ENCODE measurements at places on chromosomes 5 and 9. TPM values are rescaled to one million over a fixed set of nuclear protein-coding genes. Genes with fewer than 3 reads are reported as not detected.
A peak's percentile ranks its signal among the peaks of the same experiment; 100 is the strongest.

DNA sequence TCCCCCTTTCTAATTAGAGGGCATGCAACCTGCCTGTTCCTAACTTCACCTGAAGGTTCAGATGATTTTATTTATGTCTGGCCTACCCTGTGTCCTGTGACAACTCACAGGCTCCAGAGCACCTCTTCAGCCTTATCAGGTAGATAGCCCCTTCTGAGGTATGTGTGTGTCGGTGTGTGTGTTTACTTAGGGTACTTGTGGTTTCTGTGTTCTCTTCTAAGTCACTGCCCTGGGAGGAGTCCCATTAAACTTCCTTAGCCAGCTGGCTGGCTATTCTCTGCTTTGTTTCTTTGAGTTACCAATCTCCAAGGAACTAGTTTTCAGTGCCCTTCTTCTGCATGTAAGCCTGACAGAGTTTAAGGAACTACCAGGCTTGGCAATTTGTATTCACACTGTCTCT lies 74.9 kb downstream of the UNC13B start:
- DNase-seq, result no peak

GRCh38 chr5:109739741-109740728 lies 50.3 kb downstream of the MAN2A1 start:
- DNase-seq, result peak; percentile 25

- DNase-seq, result no peak
Measured at GRCh38 chr5:172410160-172410559, 44.2 kb downstream of the SH3PXD2B start.

Gene MCTP1
- 24.3 TPM for total RNA-seq

Gene SAXO1
- total RNA-seq, result 0.29 TPM

Gene SHISAL2B
- total RNA-seq, result not detected

Gene SPAAR
- 13.4 TPM for total RNA-seq

DNA sequence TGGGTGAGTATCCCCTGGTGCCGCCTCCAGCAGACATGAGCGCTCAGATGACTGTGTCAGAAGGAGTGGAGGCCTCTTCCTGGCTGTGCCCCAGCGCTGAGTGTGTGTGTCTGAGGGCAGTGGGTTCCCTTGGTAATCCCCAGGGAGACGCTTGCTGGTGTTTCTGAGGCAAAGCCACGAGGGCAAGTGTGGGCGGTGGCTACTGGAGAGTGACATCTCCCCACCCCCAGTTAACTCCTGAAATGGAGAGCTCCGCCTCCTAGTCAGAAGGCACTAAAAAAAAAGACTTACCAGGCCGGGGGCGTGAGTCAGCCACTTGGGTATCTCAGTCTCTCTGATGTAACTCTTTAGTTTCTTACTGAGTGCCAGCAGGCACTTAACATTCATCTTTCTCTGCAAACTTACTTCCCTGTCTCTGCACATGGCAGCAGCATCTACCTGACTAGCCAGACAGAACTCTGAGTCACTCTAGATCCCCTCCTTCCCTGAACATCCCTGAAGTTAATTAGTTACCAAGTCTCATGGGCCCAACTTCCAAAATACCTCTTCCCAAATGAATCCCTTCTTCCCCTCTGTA lies 19.3 kb downstream of the ORM2 start:
- no peak for DNase-seq

DNA sequence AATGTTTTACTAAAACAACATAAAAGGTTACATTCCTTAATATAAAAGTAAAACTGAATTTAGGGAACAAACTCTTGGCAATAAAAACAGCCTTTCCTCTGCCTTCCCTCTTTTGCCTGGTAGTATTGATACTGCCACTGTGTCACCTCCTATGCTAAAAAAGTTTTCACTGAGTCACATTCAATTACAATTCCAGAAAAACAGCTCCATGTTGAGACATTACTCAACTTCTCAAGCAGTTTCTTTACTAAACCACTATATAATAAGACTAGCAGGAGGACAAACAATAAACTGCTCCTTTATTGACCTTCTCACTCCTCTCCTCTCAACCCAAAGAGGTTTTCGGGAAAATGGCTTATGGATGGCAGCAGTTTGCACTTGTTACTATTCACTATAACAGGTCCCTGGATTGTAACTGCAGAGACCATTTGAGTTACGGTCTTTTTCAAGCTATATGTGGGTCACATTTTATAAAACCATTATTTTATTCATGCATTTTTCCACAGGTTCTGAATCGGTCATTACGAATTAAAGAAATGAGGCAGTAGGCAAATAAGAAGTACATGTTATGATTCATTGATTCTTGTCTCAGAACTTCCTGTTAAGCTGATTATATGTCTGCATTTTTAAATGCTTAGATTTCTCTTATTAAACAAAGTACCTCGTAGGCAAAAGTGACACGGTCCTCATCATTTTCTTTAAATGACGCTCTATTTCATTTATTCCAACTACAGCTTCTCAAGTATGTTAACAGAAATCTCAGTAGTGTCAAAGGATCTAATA lies 2.1 kb downstream of the ZDHHC21 start:
- no peak for DNase-seq

GRCh38 chr5:76104027-76104426 lies 20.8 kb downstream of the SV2C start:
- DNase-seq, result no peak

Gene ZNF483
- 24.9 TPM for total RNA-seq

GRCh38 chr5:128220841-128221240 lies 137.3 kb downstream of the SLC12A2 start:
- DNase-seq, result no peak

DNA sequence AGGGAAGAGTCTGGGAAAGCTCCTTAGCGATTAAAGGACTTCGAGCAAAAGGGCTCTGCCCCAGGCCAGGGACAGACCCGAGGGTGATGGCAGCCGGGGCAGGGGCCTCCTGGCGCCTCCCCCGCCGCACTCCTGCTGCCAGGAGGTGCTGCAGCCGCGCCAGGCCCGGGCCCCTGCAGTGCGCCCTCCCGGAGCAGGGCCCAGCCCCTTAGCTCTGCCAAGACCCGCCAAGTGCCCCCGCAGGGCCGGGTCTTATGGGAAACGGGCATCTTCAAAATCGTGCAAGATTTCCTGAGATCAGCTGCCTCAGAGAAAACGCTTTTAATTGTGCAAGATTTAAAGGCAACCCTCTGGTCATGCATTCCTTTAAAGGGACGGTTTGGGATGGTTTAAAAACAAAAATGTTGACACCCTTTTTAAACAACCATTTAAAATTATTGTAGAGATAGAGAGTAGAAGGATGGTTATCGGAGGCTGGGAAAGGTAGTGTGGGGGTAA lies 52.4 kb downstream of the CDC14B start:
- DNase-seq, result no peak

Measured in breast epithelium (tissue), 4 donors.